ENCODE measurements at places on chromosomes 1 and 21. TPM values are rescaled to one million over a fixed set of nuclear protein-coding genes. Genes with fewer than 3 reads are reported as not detected.
A peak's percentile ranks its signal among the peaks of the same experiment; 100 is the strongest.

GRCh38 chr1:233707153-233707879, 93.4 kb downstream of the KCNK1 start:
- H3K4me1 ChIP-seq, result peaks cover 9% of the 10 kb centered on the region
- no peak overlapping the region for H3K4me3 ChIP-seq
- H3K27me3 ChIP-seq, result no peaks in the 10 kb centered on the region
- H3K27ac ChIP-seq, result peak overlapping the region; percentile 20
- H3K36me3 ChIP-seq, result no peaks in the 10 kb centered on the region
- DNase-seq, result peak; percentile 8

- H3K27me3 ChIP-seq, result no peaks in the 10 kb centered on the region
- H3K4me1 ChIP-seq, result no peaks in the 10 kb centered on the region
- no peaks in the 10 kb centered on the region for H3K36me3 ChIP-seq
- DNase-seq, result no peak
- no peak overlapping the region for H3K4me3 ChIP-seq
Observed at GRCh38 chr1:104702731-104703130, 953.0 kb downstream of the AMY1C start.

AGBL4 gene
- not detected for polyA plus RNA-seq

CDC7 gene
- 4.7 TPM for polyA plus RNA-seq

- no peaks in the 10 kb centered on the region for H3K27me3 ChIP-seq
- DNase-seq, result peak; percentile 74
- peaks cover 6% of the 10 kb centered on the region for H3K4me1 ChIP-seq
- H3K36me3 ChIP-seq, result no peaks in the 10 kb centered on the region
Observed at GRCh38 chr21:45045481-45045880, 28.9 kb upstream of the ADARB1 start.

GRCh38 chr1:212699104-212699624, 476 bp downstream of the BATF3 start:
- H3K27me3 ChIP-seq, result peaks cover 84% of the 10 kb centered on the region
- H3K36me3 ChIP-seq, result no peaks in the 10 kb centered on the region
- DNase-seq, result peak; percentile 39
- H3K27ac ChIP-seq, result no peak overlapping the region

ETNK2 gene
- polyA plus RNA-seq, result 18.0 TPM

GRCh38 chr1:39694026-39694425, 2.8 kb upstream of the HPCAL4 start:
- H3K27ac ChIP-seq, result no peak overlapping the region
- H3K4me1 ChIP-seq, result no peaks in the 10 kb centered on the region
- no peak overlapping the region for H3K4me3 ChIP-seq
- peaks cover 99% of the 10 kb centered on the region for H3K27me3 ChIP-seq
- H3K36me3 ChIP-seq, result no peaks in the 10 kb centered on the region
- no peak for DNase-seq

ACTL8 gene
- not detected for polyA plus RNA-seq

GRCh38 chr21:41630917-41631316, 123.0 kb upstream of the TMPRSS2 start:
- DNase-seq, result no peak
- no peaks in the 10 kb centered on the region for H3K4me1 ChIP-seq
- no peak overlapping the region for H3K4me3 ChIP-seq
- H3K27me3 ChIP-seq, result no peaks in the 10 kb centered on the region
- no peaks in the 10 kb centered on the region for H3K36me3 ChIP-seq

DNA sequence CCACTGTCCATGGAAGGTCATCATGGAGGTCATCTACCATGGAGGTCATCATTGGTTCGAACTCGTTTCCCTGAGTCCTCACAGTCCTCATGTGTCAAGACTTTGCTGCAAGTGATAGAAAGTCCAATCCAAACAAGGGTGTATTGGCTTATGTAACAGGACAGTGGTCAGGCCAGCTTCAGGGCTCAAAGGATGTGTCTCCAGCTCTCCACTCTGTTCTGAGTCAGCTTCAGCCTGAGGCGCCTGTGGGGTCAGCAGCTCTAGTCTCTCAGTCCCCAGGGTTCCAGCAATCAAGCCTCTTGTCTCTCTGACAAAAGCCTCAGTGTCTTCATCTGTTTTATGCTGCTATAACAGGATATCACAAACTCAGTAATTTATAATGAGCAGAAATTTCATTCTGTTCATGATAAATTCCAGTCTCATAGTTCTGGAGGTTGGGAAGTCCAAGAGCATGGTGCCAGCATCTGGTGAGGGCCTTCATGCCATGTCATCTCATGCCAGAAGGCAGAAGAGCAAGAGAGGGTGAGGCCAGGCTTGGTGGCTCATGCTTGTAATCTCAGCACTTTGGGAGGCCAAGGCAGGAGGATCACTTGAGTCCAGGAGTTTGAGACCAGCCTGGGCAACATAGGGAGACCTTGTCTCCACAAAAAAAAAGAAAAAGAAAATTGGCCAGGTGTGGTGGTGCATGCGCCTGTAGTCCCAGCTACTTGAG, 19.5 kb downstream of the A3GALT2 start:
- H3K36me3 ChIP-seq, result peaks cover 5% of the 10 kb centered on the region
- H3K27ac ChIP-seq, result no peak overlapping the region
- H3K4me1 ChIP-seq, result no peaks in the 10 kb centered on the region
- H3K4me3 ChIP-seq, result no peak overlapping the region
- peaks cover 4% of the 10 kb centered on the region for H3K27me3 ChIP-seq

- H3K36me3 ChIP-seq, result no peaks in the 10 kb centered on the region
- H3K27me3 ChIP-seq, result no peaks in the 10 kb centered on the region
- H3K27ac ChIP-seq, result no peak overlapping the region
Observed at GRCh38 chr1:86345042-86345441, 51.1 kb downstream of the ODF2L start.

GRCh38 chr1:29519108-29519787, 282.9 kb downstream of the PTPRU start:
- H3K27ac ChIP-seq, result no peak overlapping the region
- no peak overlapping the region for H3K4me3 ChIP-seq
- no peak for DNase-seq
- H3K27me3 ChIP-seq, result peaks cover 5% of the 10 kb centered on the region
- H3K36me3 ChIP-seq, result no peaks in the 10 kb centered on the region

CNR2 gene
- not detected for polyA plus RNA-seq

- no peak overlapping the region for H3K27ac ChIP-seq
- no peaks in the 10 kb centered on the region for H3K4me1 ChIP-seq
- DNase-seq, result no peak
- no peak overlapping the region for H3K4me3 ChIP-seq
- H3K27me3 ChIP-seq, result no peaks in the 10 kb centered on the region
Observed at GRCh38 chr1:115239148-115239422, 99.0 kb downstream of the NGF start.

ADAMTS4 gene
- polyA plus RNA-seq, result 3.5 TPM

- no peaks in the 10 kb centered on the region for H3K27me3 ChIP-seq
- no peak overlapping the region for H3K27ac ChIP-seq
- H3K36me3 ChIP-seq, result no peaks in the 10 kb centered on the region
Observed at GRCh38 chr1:223557130-223557475, 108.4 kb downstream of the CAPN8 start.

- H3K27ac ChIP-seq, result no peak overlapping the region
- H3K4me1 ChIP-seq, result no peaks in the 10 kb centered on the region
- H3K4me3 ChIP-seq, result no peak overlapping the region
- H3K27me3 ChIP-seq, result no peaks in the 10 kb centered on the region
- DNase-seq, result no peak
Observed at GRCh38 chr1:150106341-150106740, 38.8 kb downstream of the VPS45 start.

- H3K36me3 ChIP-seq, result no peaks in the 10 kb centered on the region
- no peak overlapping the region for H3K27ac ChIP-seq
- H3K27me3 ChIP-seq, result no peaks in the 10 kb centered on the region
- H3K4me3 ChIP-seq, result no peak overlapping the region
- no peaks in the 10 kb centered on the region for H3K4me1 ChIP-seq
Observed at GRCh38 chr1:198068285-198068684, 88.5 kb upstream of the NEK7 start.

GRCh38 chr1:112509005-112509659, 367 bp downstream of the WNT2B start:
- no peak for DNase-seq
- H3K4me1 ChIP-seq, result no peaks in the 10 kb centered on the region
- H3K4me3 ChIP-seq, result peak overlapping the region; percentile 35
- H3K27me3 ChIP-seq, result peaks cover 66% of the 10 kb centered on the region

GRCh38 chr1:89994231-89994804, 592 bp upstream of the ZNF326 start:
- H3K4me3 ChIP-seq, result peak overlapping the region; percentile 84
- no peak for DNase-seq
- H3K4me1 ChIP-seq, result peaks cover 34% of the 10 kb centered on the region
- no peaks in the 10 kb centered on the region for H3K27me3 ChIP-seq
